Activated CD8-positive, alpha-beta memory T cell treated with anti-CD3 and anti-CD28 coated beads for 1 hour (primary cell): ENCODE measurements at places on chromosomes 1 and 21.

- no peak for DNase-seq
Observed at GRCh38 chr1:110859062-110859461, 13.9 kb upstream of the CD53 start.

DNA sequence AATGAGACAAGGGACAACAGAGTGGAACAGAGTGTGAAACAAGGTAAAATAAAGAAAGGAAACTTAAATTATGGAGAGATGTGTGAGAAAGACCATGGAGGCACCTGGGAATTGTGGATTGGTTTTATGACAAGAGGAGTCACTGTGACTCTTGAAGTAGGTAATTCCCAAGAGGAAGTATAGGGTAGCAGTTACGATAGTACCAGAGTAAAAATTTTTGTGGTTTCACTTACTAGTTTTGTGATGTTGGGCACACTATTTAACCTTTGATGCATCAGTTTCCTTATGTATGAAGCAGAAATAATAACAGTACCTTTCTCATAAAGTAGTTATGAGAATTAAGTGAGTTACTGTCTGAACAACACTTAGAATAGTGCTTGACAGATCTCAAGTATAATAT is 267.9 kb upstream of the DPYD start:
- DNase-seq, result no peak

DNA sequence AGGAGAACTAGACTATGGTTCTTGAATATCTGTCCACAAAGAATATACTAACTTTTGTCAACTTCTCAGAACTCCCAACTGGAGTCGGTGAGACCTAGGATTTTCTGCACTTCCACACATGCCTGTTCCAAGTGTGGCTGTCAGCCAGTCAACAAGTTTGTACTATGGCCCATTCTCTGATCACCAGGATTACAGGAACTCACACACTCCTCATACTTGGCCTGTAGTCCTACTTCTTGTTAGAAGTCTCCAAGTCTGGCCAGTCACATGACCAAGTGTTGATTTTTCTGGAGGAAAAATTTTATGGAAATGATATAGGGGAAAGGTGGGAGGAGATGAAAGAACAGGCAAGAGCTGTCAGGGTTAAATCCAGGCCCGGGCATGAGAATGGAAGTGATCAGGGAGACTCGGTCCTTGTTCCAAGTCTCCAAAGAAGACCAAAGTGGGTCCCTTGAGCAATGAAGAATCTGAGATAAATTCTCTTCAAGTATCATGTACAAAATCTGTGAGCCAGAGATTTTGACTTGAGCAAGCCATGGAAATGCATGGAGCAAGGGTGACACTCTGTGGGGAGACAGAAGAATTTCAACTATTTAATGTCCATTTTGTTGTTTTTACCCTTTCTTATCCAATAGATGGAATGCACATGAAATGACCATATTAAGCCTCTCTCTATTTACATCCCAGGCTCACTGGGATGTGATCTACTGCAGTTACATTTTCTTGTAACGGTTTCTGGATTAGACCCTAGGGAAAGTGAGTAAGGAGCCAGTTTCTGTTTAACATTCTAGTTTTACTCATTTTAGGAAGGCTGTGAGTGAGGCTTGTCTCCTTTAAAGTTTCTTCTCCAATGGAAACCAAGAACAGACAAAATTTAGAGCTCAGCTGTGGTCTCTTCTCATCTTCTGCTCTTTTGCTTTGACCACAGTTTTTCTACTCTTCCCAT is 320.9 kb downstream of the ASTN1 start:
- no peak for DNase-seq

- no peak for DNase-seq
Observed at GRCh38 chr21:35045542-35046262, 3.4 kb downstream of the RUNX1 start.

DNA sequence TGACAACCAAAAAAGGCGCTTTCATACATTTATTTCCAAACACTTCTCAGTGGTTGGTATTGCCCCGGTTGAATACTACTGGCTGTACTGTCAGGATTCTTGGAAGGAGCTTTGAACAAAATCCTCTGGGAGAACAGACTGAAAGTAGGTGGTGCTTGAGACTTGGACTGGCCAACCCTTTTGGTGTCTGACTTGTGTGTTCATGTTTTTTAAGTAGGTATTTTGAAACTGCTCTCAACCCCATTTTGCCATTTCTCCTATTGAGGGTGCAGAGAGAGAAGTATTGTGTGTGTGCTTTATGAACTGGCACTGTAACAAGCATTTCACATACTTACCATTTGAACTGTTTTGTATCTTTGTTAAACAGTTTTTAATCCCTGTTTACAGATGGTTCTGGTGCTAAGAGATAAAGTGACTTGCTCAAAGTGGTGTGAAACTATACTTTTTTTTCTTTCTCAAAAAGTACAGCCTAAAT is 21.2 kb downstream of the ARID1A start:
- no peak for DNase-seq

DNA sequence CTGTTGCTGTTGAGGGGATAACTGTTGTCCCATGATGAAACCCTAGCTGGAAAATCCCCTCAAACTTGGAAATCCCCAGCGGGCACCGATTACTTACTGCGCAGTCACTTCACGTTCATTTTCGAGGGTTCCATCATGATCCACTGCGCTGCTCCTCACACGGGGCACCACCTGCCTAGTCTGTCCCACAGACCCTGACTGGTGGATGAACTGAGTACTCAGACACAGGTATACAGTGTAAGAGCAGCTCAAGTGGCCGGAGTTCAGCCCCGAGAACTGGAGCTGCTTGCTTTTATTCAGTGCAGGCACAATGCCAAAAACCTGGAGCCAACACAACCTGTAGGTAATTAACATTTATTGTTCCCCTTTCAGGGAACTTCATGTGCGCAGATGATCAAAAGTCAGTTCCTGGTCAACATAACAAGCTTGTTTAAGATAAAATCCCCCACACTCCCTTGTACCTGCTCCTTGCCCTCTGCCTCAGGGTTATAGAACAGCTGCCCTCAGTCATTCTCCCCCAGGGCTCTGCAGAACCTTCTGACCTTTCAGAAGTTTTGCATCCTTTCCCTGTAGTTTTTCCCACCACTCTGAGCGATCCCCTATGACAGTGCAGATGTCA is 46.5 kb upstream of the PRELP start:
- no peak for DNase-seq

DNA sequence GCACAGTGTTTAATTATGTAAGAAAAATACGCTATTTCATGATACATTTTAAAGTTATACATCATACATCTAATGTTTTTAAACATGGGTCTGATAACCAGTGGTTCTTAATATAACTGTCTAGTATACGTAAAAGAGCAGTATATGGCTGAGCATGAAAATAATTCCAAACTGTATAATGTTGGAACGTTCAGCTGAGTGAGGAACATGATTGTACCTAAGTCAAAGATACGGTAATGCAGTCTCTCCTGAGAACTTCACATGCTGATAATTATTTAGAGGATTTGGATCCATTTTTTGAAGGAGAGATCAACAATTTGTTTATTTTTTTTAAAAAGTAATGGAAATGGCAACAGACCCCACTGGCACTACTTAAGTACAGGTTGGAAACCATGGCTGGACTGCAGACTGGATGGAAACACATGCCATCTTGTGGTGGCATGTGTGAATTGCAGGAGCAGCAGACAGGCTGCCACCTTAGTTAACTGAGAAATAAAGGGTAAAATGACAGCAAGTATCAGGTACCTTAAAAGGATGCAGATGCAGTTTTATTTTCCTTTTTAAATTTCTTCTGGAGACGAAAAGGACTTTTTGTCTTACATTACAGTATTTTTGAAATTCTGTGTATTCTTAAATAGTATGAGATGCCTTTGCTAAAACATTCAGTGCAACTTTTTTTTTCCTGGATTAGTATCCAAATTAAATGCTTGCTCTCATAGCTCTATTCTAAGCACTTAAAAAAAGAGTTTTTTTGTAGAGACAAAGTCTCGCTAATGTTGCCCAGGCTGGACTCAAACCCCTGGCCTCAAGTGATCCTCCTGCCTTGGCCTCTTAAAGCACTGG is 73.8 kb downstream of the MTR start:
- DNase-seq, result no peak
